BE2C (cell line): ENCODE measurements at places on chromosomes 2 and 18.

DNA sequence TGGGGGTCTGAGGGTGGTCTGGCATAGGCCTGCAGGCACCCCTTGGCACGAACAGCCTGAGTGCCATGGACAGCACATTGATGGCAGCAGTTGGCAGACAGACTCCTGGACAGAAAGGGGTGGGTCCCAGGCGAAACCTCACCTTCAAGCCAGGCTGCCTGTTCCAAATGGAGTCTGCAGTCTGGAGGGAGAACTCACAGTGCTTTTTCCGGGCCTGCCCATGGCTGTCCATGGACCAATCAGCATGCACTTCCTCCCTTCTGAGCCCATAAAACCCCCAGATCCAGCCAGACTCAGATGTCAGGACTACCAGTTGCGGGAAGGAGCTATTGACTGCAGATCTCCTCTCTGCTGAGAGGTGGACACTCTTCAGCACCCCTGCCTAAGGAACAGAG, 694.6 kb upstream of the ACVR2A start:
- no peak for DNase-seq

DNA sequence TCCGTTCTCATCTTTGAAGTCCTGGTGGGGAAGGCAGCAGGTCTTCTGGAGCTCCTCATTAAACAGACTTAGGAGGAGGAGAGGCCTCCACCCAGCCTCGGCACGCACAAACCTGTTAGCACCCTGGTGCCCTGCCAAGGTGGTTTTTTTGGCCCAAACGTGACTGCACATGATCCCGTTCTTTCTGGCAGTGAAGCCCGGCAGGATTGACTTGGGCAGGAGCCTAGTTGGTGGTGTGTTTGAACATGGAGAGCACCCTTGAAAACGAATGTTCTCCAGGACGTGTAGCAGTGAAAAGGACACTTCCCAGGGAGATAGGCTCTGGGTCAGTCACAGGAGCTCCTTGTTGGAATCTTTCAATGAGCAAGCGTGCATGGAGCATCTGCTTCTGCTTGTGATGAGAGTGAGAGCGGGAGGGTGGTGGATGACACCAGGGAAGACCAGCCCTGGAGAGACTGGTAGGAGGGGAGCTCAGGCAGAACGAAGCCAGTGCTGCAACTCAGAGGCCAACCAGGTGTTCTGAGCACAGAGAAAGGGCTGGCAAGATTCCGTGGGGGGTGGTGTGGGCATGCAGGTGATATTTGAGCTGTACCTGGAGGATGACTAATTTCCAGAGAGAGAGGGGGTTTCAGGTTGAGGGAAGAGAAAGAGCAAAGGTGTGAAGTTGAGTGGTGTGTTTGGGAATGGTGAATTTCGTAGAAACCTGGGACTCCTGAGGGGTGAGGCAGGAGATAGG, 73.8 kb downstream of the TANC1 start:
- no peak for DNase-seq

DNA sequence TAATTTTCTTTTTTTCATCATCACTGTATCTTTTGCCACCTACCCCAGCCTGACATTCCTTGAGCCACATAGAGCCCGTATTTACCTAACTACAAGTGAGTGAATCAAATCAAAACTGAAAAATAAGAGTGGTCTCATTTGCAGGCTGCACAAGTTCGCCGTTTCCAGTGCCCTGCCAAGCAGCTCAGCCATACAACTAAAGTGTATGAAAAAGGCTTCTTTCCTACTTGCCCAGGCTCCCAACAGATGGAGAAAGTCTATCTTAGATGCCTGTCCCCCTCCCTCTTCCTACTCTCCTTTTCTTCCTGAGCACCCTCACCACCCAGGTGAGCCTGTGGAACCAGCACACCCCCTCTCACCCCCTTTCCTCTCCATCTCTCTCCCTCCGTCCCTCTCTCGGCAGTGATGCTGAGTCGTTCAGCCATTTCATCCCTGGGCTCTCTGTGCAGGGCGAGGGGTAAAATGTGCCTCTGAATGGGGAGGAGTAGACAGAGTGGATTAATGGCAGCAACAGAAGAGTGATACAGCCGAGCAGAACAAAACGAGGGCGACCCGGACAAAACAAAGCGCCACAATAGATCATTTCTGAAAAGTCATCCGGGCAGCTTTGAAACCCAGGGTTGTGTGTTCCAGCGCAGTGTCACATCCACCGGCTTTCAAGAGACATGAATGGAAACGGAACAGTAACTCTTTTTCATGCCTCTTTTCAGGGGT, 65.0 kb upstream of the POU3F3 start:
- no peak for DNase-seq

GRCh38 chr2:26058390-26058789, 24.5 kb downstream of the RAB10 start:
- DNase-seq, result no peak

DNA sequence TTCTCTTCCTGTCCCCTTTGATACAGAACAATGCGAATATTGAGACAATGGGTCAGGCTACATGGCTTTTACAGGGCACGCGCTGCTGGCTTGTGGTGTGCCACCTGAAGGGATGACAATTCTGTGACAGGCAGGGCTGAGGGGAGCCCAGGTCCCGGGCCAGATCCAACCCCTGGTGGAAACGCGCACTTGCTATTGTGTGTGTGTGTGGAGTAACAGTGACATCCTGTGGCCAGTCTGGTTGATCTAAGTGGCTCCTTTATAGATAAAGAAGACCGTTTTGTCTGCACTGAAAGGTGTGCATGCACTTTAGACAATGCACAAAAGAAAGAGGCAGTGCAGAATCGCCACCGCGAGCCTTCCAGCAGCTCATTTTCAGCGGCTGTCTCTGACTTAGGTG, 273.6 kb downstream of the HRH4 start:
- DNase-seq, result no peak

DNA sequence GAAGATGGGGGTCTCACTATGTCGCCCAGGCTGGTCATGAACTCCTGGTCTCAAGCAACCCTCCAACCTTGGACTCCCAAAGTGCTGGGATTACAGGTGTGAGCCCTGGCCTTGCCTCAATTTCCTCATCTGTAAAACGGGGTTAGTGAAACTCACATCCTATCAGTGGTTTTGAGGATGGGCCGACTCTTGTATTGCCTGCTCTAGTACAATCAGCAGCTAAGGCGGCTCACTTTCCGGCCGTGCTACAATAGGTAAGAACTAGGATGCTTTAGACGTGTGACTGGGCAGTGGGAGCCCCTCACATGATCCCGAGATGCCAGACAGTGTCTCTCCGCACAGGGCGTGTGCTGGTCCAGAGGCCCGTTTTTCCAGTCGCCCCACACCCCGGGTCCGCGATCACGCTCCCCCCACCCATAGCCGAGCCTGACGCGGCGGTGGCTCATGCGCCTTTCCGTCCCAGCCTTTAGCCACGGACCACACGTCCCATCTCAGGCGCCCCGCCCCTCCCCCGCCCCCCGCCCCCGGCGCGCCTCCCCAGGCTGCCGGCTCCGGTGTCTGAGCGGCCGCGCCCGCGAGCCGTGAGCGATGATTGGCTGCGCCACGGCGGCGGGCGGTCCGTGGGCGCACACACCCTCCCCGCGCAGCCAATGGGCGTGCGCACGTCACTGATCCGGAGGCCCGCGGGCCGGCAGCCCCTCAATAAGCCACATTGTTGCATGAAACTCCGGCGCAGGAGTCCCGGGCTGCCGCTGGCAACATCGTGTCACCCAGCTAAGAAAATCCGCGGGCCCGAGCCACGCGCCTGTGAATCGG, at the start of gene HK2:
TSS of gene HK2 (plus strand) at position 710 of the 816 bp plus-strand sequence. CDS start 454 bp downstream, outside the sequence.
- peak; percentile 84 for DNase-seq

- no peak for DNase-seq
Observed at GRCh38 chr2:120854766-120855530, 119.3 kb downstream of the GLI2 start.

DNA sequence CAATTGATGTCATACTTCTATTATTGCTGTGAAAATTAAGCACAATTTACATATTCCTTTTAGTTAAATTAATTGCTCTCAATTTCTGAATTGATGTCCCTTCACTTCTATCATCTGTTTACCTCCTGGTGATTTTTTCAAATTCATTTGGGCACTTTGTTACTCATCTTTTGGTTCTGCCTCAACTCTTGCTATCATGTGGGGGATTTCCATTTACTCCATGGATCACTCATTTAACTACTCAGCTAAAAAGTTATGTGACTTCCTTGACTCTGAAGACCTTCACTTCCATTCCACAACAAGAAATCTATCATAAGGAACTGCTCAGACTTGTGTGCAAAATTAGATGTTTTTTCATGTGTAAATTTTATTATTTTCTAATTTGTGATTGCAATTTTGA, 126.2 kb downstream of the EHBP1 start:
- no peak for DNase-seq

DNA sequence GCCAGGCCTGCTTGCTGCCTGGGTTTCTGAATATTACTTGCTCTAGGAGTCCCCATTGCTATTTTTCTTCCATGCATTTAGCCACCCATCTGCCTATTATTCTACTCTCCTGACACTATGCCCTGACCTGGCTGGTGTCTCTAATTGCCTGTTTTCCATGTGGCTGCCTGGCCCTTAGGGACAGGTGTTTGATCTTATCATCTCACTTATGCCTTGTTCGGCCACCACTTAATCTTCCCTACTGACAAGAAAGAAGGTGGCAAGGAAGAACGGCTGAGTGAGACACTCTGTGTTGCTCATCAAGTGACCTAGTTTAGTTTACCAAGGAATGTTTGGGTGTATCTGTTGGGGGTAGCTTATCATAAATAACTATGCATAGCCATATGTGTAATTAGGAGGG, 50.4 kb upstream of the RAPH1 start:
- peak; percentile 19 for DNase-seq

- DNase-seq, result no peak
Observed at GRCh38 chr18:27763341-27763740, 413.6 kb downstream of the CDH2 start.

GRCh38 chr2:114022360-114023085, 132.6 kb downstream of the ACTR3 start:
- no peak for DNase-seq

DNA sequence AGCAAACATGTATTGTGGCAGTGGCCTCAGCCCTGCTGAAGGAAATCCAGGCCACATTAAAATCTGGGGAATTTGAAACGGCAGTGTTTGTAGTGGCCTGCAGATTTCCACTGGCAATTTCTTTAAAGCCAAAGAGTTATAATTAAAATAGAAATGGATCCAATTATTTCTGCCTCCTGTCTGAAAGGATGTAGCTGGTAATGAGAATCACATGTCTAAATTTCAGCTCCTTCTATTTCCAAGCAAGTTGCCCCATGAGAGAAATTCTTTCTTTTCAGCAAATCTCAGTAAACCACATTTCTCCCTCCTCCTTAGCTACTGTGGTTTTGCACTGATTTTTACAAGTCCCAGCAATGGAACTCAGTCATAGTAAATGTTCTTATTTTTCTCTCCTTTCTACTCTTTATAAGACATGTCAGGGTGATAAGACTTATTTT, 55.4 kb upstream of the ZNF396 start:
- no peak for DNase-seq

DNA sequence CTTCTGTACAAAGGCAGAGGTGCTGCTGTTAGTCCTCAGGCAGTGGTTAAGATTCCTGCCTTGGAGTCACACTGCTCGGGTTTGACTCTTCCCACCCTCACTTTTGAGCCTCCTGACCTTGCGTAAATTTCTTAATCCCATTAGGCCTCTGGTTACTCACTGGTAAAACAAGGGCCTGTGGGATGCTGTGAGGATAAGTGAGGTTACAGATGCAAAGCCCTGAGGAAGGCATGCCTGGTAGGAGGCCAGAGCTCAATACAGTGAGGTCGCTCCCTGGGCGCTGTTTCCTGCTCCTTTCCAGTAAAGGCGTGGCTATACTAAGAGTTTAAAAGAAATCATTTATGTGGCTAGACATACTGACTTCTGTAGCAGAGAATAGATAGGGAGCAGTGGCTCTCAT, 127.5 kb upstream of the TMEM200C start:
- DNase-seq, result no peak

DNA sequence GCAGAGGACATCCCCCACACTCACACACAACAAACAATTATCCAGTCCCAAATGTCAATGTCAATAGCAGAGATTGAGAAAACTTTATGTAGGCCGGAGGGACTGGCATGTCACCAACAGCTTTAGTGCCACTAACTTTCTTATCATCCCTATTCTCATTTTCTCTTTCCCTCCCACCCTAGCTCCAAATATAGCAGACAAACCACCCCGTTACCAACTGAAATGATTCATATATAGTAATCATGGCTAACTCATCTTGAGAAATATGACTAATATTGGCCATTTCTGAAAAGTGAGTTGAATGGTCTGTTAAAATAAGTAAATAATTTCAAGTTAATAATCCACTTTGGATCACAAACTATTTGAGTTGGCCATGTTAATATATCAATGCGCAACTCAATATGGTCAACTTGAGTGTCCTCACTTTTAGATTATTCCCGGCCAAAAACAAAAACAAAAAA, 242.1 kb upstream of the RND3 start:
- no peak for DNase-seq

- no peak for DNase-seq
Observed at GRCh38 chr18:22711192-22711685, 221.9 kb upstream of the RBBP8 start.

DNA sequence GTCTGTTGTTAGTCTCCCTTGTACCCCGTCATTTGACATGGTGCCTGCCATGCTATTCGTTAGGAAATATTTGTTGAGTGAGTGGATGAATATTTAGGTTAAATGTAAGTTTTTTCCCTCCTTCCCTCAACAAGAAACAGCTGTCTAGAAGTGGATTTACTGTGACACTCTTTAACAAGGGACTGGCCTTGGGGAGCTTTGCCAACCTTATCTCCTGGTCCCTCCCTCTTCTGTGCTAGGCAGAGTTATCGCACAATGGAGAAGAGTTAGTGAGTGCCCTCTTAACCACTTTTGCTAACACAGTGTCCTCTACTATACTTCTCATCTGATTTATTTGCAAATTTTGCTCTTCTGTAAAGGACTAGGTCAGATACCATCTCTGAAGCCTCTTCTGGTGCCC, 61.2 kb downstream of the DIS3L2 start:
- no peak for DNase-seq

DNA sequence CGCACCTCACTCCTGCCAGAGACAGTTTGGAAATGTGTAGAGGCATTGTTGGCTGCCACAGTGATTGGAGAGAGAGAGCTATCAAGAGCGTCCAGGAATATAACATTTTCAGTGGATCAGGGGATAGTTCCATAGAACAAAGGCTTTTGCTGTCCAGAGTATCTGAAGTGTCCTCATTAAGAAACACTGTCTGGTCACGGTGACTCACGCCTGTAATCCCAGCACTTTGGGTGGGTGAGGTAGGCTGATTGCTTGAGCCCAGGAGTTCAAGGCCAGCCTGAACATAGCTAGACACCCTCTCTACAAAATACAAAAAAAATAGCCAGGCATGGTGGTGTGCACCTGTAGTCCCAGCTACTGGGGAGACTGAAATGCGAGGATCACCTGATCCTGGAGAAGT, 231.1 kb downstream of the MBD5 start:
- DNase-seq, result no peak

- DNase-seq, result no peak
Observed at GRCh38 chr2:174631009-174631981, 33.7 kb upstream of the WIPF1 start.

DNA sequence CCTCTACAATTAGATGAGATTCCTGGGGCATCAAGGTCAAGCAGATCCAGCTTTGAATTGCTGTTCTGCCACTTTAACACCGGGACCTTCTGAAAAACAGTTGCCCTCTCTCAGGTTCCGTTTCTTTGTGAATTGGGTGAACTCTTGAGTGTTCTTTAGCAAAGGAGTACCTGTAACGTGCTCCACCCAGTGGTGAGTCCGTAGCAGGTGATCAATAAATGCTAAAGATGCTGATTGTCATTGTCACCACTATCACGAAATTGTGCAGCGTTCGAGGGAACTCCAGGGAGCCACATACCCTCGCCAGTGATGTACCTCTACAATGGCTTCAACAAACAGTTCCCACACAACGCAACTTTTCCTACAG, 81.9 kb downstream of the TCF7L1 start:
- no peak for DNase-seq
